ENCODE measurements at places on chromosomes 5 and 9. TPM values are rescaled to one million over a fixed set of nuclear protein-coding genes. Genes with fewer than 3 reads are reported as not detected.

HTR1A gene
- 18.2 TPM for total RNA-seq

SVEP1 gene
- total RNA-seq = 5.3 TPM

SPATA31A5 gene
- total RNA-seq = not detected

HAVCR2 gene
- 7.0 TPM for total RNA-seq

RFX3 gene
- 71.4 TPM for total RNA-seq

GALNT12 gene
- 1.2 TPM for total RNA-seq

UBAP1 gene
- total RNA-seq = 21.1 TPM

MLANA gene
- total RNA-seq = not detected

CNTNAP3B gene
- total RNA-seq = 68.5 TPM

CRHBP gene
- 2.3 TPM for total RNA-seq

SPINK6 gene
- not detected for total RNA-seq

ZNF883 gene
- total RNA-seq = 35.1 TPM

RASGEF1C gene
- total RNA-seq = 12.8 TPM

ANKRD20A1 gene
- total RNA-seq = 7.6 TPM

SPATA31E1 gene
- not detected for total RNA-seq

PCDHB3 gene
- total RNA-seq = 10.3 TPM

CLIC3 gene
- total RNA-seq = 0.31 TPM

LRRC8A gene
- total RNA-seq = 20.4 TPM

CNTLN gene
- total RNA-seq = 16.5 TPM

Data from occipital lobe (tissue), 3 donors.